NCI-H2107 (cell line): ENCODE measurements at places on chromosomes 11 and 22.

- no peak for DNase-seq
Observed at GRCh38 chr11:10005955-10006525, 288.0 kb downstream of the SBF2 start.

DNA sequence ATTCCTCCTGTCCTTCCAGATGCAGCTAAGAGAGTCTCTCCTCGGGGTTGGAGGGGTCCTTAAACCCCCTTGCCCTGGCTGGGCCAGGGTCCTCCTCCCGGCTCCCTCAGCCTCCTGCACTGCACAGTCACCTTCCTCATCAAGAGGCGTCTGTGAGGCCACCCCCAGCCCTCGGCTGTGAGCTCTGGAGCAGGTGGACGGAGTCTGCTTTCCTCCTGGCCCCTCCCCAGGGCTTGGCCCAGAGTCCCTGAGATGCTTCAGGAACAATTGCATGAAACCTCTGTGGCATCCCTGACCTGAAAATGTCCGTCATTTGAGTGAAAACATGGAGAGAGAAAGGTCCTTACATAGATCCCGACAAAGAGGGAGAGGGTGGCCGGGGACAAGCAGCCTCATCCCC is 6.7 kb upstream of the FGF3 start:
- no peak for DNase-seq

DNA sequence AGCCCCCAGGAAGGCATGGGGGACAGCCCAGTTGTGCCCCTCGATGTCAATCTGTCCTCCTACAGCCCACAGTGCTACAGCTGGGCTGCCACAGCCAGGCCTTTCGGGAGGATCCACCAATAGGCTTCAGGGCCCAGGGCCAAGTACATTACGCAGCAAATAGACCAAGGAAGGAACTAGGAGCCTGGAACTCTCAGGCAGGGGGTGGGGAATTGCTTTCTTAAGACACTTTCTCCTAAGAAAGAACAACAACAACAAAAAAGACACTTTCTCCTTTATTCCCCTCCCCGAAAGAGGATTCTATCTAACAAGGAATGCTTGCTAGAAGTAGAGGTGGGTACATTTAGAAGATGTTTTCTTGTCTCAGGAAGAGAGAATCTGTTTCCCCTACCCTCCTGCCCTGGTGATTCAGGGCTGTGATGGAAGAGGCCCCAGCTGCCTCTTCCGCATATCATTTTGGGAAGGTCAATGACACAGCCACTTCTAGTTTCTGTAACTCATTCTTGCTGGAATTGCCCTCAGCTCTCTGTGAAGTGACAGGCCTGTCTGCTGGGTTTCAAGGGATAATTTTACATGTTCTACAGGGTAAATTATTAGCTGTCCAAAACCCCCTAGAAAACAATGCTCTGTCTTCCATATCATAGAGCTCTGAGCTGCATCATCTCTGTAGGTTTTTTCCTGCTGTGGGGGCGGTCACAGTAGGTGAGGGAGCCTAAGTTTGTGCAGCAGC is 6.0 kb upstream of the MALAT1 start:
- no peak for DNase-seq

GRCh38 chr11:77201370-77201769 is 73.3 kb downstream of the MYO7A start:
- no peak for DNase-seq

GRCh38 chr11:102986815-102987214 is 31.3 kb upstream of the MMP13 start:
- no peak for DNase-seq

GRCh38 chr11:108199446-108200321 is 22.8 kb downstream of the NPAT start:
- no peak for DNase-seq

DNA sequence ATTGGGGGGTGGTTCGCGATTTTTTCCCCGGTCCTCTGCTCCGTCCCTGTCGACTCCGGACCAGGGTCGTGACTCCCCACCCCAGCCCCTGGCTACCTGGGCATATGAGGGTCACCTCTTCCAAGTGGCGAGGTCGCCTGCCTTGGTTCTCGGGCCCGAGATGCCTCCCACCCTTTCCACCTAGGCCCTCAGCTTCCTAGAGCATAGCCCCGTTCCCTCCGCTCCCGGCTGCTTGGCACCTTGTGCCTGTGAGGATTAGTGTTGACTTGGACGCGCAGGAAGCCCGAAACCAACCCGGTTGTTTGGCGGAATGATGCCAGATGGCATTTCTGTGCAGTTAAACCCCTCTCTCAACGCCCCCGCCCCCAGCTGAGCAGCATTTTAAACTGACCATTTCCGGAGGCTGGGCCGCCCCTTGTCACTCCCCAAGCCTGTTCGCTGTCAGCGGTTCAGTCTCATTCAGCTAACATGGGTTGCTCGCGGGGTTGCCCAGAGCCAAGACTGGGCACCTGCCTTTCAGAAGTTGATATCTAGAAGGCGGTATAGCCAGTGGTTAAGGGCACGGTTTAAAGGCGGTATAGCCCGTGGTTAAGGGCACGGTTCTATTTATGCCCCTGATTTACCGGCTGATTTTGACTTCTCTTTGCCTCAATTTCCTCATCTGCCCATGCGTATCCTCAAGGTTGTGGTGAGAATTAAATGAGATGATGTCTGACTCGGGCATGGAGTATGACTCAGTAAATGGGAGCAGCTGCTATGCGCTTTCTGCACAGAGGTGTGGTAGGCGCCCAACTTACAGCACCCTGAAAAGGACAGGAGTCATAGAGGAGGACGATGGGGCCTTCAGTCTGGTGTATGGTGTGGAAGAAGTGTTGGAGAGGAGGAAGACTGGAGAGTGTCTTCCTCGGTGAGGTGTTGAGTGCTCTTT is 639 bp downstream of the INCENP start:
- no peak for DNase-seq

- no peak for DNase-seq
Observed at GRCh38 chr11:83007909-83008580, 63.7 kb downstream of the RAB30 start.
